Thoracic aorta (tissue), 2 donors: ENCODE measurements at places on chromosomes 5 and 9. TPM values are rescaled to one million over a fixed set of nuclear protein-coding genes. Genes with fewer than 3 reads are reported as not detected.

Gene SHOC1
- total RNA-seq, result not detected

- no peak for DNase-seq
- H3K4me3 ChIP-seq, result no peak overlapping the region
- H3K4me1 ChIP-seq, result no peaks in the 10 kb centered on the region
- H3K36me3 ChIP-seq, result peaks cover 42% of the 10 kb centered on the region
Observed at GRCh38 chr5:96736937-96737336, 70.8 kb downstream of the ERAP1 start.

Gene HARS1
- total RNA-seq, result 68.2 TPM

DNA sequence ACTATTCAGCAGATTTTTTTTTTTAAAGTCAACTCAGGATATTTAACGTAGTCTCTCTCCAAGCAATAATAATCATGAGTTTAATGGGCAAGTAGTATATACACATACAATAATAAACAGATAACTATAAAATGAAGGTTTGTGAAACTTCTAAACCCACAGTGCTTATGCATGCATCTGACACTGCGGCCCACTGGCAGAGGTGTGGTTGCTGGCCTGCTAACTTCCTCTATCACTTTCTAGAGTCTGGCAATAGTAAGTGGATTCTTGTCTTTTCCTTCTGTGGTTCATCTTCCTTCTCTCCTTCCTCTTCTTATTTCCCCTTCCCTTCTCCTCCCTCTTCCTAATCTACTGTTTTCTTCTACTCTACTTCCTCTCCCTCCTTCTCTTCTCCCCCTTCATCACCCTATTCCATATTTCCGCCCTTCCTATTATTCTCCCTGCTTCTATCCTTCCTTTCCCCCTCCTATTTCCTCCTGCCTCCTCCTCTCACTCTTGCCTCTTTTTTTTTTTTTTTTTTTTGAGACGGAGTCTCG lies 18.6 kb upstream of the AGXT2 start:
- no peak overlapping the region for H3K27ac ChIP-seq
- H3K4me1 ChIP-seq, result no peaks in the 10 kb centered on the region
- no peak overlapping the region for H3K4me3 ChIP-seq
- DNase-seq, result no peak

DNA sequence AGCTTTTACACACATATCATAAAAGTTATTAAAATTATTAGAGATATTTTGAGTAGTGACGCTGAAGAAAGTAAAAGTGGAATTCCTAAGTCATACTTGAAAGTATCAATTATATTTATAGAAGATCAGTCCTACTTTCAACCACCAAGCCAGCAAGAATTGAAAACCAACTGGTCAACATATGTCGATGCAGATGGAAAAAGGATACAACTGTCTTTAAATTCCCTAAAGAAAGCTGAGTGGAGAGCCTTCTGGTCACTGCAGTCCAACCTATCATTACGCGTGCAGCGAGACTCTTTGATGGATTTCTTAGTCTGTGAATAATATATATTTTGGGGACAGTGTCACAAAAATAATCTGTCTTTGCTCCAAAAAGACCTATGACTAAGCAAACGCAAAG lies 15.3 kb downstream of the MEF2C start:
- H3K4me1 ChIP-seq, result peaks cover 23% of the 10 kb centered on the region
- no peaks in the 10 kb centered on the region for H3K27me3 ChIP-seq
- no peak for DNase-seq
- no peaks in the 10 kb centered on the region for H3K36me3 ChIP-seq
- no peak overlapping the region for H3K4me3 ChIP-seq

DNA sequence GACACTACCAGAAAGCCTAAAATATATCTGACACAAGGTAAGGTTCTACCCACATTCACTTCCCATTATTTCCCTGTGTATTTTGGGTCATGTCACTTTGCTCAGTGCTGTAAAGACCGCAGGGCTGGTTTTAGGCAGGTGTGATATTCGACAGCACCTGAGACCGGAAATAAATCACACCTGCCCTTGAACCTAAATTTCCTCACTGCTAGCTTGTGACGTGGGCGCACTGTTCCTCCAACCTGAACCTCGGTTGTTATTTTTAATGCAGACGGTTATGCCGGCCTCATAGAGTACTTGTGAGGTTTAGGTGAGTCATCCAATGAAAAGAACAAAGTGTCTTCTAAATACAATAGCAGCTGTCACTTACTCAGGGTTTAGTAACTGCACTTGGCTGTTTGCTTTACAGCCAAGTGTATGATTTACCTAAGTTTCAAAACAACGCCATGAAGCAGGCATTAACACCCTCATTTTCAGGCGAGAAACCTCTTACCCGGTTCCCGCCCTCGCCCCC lies 20.7 kb upstream of the ZNF782 start:
- no peak for DNase-seq
- no peak overlapping the region for H3K27ac ChIP-seq
- no peaks in the 10 kb centered on the region for H3K27me3 ChIP-seq
- H3K4me3 ChIP-seq, result peak overlapping the region; percentile 68
- H3K4me1 ChIP-seq, result peaks cover 14% of the 10 kb centered on the region
- H3K36me3 ChIP-seq, result no peaks in the 10 kb centered on the region

Gene LIX1
- total RNA-seq, result not detected

- no peak overlapping the region for H3K27ac ChIP-seq
- H3K4me3 ChIP-seq, result no peak overlapping the region
- no peaks in the 10 kb centered on the region for H3K4me1 ChIP-seq
- DNase-seq, result no peak
- no peaks in the 10 kb centered on the region for H3K27me3 ChIP-seq
Observed at GRCh38 chr5:133921979-133922378, 46.4 kb downstream of the C5orf15 start.

Gene ADGRD2
- not detected for total RNA-seq

Gene PRR7
- 4.1 TPM for total RNA-seq

Gene ABO
- total RNA-seq, result 0.14 TPM

GRCh38 chr5:141003791-141004611 lies 37.7 kb downstream of the PCDHAC2 start:
- no peak for DNase-seq
- no peaks in the 10 kb centered on the region for H3K36me3 ChIP-seq
- H3K4me3 ChIP-seq, result no peak overlapping the region
- H3K4me1 ChIP-seq, result peaks cover 5% of the 10 kb centered on the region
- H3K27ac ChIP-seq, result no peak overlapping the region

Gene SPINK7
- total RNA-seq, result not detected
